ENCODE measurements at places on chromosomes 4 and X.

DNA sequence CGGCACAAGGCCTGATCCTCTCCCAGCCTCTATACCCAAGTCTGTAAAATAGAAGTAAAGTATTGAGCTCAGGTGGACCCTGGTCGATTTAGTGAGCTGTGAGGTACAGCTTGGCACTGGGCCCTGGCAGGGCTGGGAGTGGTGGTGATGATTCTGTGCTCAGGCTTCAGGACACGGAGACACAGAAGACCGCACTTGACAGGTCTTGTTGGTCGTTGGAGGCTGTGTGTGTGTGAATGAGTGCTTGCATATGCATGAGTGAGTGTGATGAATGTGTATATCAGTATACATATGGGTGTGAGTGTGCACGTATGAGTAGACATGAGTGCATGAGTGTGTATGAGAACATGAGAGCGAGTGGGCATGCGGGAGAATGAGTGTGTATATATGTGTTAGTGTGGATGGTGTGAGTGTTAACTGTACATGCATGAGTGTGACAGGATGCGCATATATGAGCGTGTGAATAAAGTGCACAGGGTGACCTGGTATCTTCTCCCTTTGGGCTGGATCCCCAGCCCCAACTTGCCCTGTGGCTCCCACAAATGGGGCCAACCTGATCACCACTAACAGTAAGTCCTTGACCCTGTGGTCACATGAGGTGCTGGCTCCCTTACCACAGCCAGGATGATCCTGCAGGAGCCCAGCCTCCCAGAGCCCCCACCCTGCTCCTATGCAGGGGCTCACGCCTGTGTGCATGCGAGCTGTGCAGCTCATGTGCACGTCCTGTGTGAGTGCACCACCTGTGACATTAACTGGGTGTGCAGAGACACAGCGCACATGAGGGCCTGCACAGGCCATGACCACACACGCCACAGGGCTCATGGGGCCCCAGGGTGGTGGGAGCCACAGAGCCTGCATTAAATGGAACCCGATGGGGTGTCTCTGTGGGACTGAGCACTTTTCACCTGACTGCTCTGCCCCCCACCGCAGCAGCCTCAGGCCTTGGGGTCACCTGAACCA, 20.8 kb downstream of the SH3BP2 start:
- DNase-seq: no peak

- DNase-seq: no peak
Measured at GRCh38 chrX:48747415-48748016, 14.0 kb upstream of the GLOD5 start.

GRCh38 chr4:24837336-24837735, 42.0 kb downstream of the SOD3 start:
- no peak for DNase-seq

DNA sequence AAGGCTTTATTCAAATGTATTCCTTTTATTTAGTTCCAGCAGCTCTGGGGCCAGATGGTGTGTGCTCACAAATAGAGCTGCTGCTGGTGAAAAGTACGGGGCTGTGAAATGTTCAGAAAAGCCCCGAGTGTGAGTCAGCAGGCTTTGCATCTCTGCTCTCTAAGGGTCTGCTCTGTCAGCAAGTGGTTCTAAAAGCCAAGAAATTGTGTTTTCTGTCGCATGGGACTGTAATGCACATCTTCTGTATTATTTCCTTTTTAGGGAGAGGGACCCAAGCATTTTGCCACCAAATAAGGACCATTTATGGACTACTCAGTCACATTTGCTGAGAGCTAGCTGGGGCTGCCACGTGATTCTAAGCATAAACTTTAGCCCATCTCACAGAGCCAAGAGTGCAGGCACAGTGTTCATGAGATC, 82.9 kb upstream of the NHS start:
- no peak for DNase-seq

GRCh38 chr4:118682928-118683327, 2.3 kb upstream of the METTL14 start:
- peak; percentile 48 for DNase-seq

- no peak for DNase-seq
Measured at GRCh38 chr4:2591189-2591588, 54.7 kb downstream of the FAM193A start.

GRCh38 chr4:24703298-24703697, 92.1 kb upstream of the SOD3 start:
- no peak for DNase-seq

DNA sequence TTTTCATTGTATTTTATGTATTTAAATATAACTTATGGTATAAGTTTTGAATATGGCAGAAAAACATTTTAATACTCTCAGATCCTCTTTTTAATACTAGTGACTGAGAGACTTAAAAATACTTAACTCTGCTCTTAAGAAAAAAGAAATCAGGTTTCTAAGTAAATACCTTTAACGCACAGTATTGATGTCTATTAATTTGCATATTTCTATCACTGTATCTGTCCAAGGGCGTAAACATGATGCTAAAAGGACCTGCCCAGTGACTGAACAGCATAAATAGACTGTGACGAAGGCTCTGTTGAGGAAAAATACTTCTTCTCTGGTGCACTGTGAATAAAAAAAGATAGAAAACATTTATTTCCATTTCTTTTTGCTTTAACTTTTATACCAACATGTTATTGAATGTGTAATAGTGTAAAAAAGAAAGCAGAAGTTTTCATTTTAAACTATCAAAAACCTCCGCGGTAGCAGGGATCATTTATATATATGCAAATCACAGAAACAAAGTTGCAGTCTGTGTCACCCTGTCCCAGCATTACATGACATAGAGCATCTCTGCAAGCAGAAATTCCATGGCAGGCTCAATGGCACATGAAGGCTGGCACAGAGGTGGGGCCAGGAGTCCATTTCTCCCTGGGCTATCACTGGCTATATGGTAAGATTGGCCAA, 75.4 kb downstream of the ZAR1 start:
- no peak for DNase-seq

- no peak for DNase-seq
Measured at GRCh38 chrX:19964017-19964710, 26.7 kb downstream of the BCLAF3 start.

- no peak for DNase-seq
Measured at GRCh38 chr4:42638993-42639392, 17.9 kb downstream of the ATP8A1 start.

DNA sequence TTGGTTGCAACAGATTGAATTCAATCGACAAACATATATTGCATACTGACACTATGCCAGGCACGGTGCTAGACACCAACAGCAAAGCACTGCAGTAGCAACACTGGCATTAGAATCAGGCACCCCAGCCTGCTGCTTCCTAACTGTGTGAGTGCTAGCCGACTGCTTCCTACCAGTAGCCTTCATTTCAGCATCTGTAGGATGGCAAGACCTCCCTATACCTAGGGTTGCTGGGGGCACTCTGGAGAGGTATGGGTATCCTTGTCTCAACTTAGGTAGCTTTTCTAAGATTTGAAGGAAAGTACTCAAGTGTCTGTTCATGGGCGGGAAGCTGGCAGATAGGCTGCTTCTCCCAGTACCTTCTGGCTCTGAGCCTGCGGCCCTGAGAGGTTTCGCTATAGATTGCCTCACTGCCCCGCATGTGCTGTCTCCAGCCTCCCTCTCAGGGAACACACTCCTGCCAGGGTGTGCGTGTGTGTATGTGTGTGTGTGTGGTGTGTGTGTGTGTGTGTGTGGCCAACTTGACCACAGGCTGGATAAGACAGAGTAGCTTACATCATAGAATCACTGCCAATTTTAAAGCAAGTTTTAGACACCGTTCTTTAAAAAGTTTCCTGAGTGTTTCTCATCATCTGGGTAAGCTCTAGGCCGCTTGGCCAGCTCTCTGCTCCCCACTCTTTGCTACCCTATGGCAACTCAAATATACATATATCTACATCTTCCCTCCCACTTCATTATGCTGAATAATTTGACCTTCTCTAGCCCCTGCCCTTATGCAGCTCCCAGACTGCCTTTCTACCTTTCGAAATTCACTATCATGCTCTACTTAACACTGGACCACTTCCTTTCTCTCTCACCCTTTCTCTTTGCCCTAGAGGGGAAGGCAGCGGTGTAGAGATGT, 97.0 kb upstream of the PJA1 start:
- DNase-seq: no peak

DNA sequence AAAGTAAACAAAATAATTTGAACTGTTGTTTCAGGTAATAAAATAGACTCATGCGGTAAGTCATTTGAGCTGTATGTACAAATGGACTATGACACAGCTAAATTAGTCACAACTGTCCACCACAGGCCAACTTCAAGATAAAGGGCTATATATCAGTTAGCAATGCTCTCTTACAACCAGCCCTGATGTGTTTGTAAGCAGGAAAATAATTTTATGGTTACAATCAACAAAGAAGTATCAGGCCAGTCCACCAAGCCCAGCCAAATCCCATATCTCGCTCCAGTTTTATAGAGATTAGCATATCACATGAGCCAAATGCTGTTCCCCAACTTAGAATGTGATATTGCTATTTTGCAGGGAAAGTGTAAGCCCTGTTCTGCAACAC, 511 bp upstream of the DUSP21 start:
- no peak for DNase-seq

DNA sequence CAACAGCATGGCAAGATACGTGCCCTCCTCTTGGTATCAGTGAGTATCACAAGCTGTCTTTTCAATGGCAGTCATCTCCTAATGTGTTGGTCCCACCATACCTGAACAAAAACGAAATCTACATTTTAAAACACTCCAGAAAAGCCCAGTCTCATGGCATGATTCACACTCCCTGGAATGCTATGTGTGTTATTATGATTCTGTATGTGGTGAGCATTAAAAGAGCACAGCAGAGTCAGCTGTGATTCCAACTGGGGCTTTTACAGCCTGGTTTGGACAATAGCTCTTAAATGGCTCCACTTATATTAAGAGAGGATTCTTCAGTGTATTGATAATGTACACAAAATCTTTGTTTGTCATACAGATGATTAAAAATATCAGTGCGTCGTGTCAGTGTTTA, 274.1 kb upstream of the GK2 start:
- no peak for DNase-seq

DNA sequence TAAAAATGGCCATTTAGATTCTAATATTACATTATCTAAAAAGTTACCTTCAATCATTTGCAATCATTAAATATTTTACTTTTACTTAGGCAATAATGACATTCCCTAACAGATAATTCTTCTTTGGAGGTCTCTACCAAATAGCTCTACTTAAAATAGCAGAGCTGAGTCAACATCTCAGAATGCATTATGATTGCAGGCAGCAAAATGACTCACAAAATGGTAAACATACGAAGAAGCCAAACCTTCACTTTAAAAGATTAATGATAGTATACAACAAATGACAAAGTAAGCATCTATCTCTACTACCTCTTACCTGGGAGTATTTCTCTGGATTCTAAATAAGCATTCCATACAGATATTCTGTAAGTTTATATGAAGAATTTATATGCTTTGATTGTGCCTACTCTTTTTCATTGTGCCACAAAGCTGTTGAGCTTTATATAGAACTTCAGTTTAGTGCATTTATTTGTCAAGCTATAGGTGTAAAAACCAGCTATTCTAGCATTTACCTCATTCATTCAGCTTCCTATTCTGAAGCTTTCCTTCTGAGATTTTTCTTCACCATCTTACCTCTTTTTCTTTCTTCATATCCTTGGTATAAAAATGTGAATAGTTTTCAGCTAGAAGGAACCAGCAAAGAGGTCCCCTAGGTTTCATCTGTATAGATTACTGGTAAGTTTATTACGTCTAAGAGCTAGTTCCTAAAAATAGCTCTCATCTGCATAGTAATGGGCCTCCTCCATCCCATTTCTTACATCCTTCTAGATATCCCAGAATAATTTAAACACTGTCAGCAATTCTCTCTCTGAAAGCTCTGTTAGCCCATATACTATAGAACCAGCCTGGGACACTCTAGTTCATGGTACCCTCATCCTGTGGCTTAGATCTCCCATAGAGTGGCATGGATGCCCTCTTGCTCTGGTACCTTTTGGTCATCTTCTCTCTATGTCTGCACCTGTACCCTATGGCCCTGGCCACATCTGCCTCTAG, 17.2 kb upstream of the SPCS3 start:
- DNase-seq: no peak

DNA sequence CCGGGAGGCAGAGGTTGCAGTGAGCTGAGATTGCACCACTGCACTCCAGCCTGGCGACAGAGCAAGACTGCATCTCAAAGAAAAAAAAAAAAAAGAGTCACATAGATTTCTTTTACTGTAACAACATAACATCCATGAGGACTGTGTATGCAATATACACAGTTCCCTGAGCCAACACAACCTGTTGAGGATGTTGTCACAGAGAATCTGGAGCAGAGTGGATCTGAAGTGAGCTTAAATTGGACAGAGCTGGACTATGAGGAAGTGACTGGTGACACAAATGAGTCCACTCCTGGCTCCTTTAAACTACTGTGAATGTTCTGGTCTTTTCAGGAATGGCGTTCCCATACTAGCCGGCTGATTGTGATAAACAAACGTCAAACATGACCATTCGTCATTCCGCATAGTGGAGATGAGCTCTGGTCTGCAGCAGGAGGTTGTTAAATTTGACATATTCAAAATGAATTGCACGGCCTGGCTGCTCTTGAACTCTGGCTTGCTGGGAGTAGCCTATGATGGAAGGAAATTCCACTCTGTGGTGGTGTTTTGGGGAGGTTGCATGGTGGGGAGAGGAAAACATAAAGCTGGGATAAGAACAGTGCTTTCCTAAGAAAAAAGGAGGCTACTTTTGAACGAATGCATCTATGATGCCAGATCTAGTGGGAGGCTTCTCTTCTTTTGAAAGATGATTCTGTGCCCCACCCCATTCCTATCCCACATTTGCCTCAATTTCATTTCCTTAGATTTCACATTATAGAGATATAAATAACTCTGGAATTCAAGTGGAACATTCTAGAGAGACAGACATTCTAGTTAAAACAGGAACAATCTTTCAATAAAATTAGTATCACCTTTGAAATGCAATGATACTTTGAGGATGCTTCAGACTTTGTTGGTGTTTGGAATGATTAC, 149.5 kb downstream of the SHROOM3 start:
- DNase-seq: no peak

DNA sequence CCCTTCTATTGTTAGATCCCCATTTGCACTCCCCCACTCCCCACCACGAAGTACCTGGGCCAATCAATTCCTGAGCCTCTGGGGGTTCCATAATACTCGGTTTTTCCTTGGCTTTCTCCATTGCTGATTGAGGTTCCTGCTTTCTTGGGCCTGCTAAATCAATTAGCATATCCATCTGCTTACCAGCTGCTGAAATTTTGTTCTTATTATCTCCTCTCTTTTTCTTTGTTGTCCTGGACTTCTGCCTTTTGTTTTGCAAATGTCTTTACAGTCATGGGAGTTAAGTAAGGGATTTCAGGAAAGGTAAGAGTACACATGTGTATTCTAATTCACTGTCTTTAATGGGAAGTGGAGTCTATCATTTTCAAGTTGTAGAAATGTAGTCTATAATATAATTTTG, 222.2 kb downstream of the MID1 start:
- no peak for DNase-seq

DNA sequence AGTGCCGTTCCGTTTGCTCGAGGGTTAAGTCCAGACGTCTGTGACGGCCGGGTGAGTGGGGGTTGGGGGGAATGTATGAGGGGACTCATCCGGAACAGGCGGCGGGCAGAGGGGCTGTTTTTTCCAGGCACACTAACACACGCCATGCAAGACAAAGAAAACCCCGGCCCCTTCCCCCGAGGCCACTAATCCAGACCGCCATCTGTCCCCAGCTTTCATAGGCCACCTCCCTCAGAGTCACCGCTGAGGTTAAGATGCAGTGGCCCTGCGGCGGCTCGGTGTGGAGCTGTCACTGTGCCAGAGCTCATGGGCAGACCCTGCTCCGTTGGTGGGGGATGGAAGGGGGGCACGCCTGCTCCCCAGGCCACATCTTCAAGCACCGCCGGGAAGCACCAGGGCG, 34.1 kb downstream of the SORCS2 start:
- peak; percentile 92 for DNase-seq

GRCh38 chrX:18426004-18426320, 554 bp downstream of the CDKL5 start:
- DNase-seq: peak; percentile 53

GRCh38 chrX:101419489-101419888, 11.5 kb downstream of the HNRNPH2 start:
- no peak for DNase-seq

Data from D341Med (cell line).